ENCODE measurements at places on chromosomes 2 and 18.

DNA sequence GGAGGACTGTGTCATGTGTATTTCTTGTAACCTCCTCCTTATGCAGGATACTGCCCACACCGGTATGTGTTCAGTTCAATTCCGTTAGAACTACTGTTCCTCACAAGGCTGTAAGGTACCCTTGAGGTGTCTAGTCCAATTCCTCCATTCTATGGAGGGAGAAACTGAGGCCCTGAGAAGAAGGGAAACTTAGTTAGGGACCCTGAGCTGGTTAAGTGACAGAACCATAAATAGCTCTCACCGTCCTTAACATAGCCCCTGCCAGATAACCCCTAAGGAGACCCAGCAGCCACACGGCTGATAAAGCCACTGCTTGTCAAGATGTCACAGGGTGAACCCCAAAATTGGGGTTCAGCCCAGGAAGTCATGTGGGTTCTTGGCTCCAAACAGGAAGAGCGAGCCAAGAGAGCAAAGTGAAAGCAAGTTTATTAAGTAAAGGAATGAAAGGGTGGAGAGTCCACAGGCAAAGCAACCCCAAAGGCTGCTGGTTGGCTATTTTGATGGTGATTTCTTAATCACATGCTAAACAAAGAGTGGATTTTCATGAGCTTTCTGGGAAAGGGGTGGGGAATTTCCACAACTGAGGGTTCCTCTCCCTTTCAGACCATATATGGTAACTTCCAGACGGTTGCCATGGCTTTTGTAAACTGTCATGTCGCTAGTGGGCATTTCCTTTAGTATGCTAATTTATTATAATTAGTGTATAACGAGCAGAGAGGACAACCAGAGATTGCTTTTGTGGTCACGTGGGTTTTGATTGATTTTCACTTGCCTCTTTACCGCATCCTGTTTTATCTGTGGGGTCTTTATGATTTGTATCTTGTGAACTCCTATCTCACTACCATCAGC lies 83.4 kb upstream of the RTN4 start:
- no peak for DNase-seq

GRCh38 chr2:152814475-152815030 lies 96.1 kb downstream of the ARL6IP6 start:
- DNase-seq = no peak

GRCh38 chr2:190578158-190579057 lies 43.9 kb upstream of the NEMP2 start:
- no peak for DNase-seq

DNA sequence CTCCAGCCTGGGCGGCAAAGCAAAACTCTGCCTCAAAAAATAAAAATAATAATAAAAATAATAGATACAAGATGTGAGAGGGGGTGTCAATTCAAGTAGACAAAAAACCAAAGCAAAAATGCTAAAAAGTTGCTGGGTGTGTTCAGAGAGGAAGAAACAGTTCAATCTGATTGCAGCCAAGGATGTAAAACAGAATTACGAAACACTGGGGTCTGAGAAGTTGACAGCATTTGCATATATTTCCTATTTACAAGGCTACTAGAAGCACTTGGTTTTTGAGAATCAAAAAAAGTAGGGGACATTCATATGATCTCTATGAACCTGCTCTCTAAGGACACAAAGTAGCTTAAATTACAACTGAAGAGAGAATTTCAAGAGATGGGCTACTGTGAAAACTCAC lies 7.6 kb downstream of the TRIP12 start:
- DNase-seq = no peak
